GM12891 (cell line): ENCODE measurements at places on chromosomes 3 and 15.
A peak's percentile ranks its signal among the peaks of the same experiment; 100 is the strongest.

DNA sequence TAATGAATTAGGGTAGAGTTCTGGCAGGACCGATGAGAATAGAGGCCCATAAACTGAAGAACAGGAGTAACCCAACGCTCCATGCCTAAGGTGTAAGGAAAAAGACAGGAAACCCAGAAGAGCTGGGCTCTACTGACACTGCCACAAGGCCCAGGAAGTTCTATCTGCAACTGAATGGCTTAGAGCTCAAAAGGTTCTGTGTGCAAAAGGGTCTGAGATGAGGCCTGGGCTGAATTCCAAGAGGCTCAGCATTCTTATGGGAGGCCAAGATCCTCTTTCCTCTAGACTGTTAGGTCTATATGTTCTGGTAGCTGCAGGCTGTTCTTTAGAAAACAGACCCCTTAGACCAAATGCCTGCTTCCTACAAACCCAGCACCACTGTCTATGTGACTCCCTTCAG is 30.5 kb upstream of the PRSS50 start:
- DNase-seq = no peak

- no peak for DNase-seq
Observed at GRCh38 chr3:4310971-4311370, 7.8 kb downstream of the SETMAR start.

DNA sequence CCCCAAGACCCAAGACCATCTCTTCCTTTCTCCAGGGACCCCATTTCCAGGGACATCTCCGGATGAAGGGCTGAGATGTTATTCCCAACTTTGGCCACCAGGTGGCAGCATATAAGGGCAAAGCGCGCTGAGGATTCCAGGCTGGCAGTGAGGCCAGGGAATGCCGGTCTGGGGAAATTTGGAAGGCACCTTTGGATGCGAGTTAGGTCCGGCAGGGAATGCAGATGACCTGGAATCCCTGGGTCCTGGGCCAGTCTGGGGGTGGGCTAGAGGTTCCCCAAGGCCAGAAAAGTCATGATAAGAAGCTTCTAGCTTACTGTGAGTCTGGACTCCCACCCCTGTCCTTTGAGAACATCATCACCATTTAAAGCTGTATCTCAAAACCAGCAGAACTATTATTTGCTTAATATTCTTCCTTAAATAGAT is 1.6 kb upstream of the CHST13 start:
- peak; percentile 69 for DNase-seq

DNA sequence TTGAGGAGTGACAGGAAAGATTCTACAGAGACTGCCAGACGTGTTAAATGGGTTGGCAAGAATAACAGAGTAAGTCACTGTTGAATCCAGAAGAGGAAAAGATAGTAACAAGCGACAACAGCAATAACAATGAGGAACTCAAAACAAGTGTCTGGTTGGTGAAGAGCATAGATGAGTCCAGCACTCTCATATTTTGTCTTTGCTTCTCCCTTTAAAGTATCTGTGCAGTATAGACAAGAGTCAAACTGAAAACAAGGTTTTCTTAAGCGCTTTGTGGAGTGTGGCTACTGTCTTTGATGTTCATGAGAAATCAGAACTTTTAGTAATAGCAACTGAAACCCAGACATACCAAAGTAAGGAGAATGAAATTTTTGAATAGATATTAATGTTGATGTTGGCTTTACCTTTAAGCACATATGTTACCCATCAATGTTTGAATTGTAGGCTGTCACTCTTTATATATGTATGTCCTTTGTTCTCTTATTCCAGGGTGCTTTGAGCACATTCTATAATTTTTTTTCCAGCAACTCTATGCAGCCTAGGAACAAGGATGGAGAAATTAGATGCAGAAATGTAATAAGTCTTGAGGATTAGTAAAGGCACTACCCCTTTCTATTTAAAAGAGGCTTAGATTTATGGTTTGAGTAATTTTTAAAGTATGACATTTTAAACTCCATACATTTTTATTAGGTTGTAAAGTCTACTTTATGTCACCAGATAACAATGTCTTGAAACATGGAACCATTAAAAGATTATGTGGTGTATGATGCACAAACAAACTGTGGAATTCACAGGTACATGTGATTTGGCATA is 185.5 kb downstream of the NFKBIZ start:
- DNase-seq = no peak

- DNase-seq = no peak
Observed at GRCh38 chr3:156455839-156456238, 99.1 kb downstream of the SSR3 start.

- DNase-seq = no peak
Observed at GRCh38 chr3:71786551-71786950, 1.6 kb upstream of the PROK2 start.
